ENCODE measurements at places on chromosomes 7 and 10.
A peak's percentile ranks its signal among the peaks of the same experiment; 100 is the strongest.

GRCh38 chr7:86733783-86734182 is 90.1 kb downstream of the GRM3 start:
- peak; percentile 9 for DNase-seq

- peak; percentile 56 for DNase-seq
Observed at GRCh38 chr7:106957766-106958165, 86.7 kb upstream of the PRKAR2B start.

DNA sequence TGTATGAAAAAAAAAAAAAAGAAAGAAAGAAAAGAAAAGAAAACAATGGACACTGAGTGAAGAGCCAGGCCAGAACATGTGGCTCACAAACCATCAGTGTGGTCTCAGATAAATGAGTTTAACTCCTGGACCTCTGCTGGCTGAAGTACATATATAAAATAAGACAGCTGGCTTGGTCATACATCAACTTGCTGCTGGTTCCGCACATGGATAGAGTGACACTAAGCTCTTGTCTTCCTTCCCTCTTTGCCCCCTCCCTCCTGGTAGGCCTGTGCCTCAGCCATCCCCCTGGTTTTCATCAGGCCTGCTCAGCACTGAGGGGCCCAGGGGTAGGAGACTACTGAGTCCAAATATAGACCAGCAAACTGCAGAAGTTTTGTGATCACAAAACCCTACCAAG is 58.1 kb upstream of the DGKI start:
- no peak for DNase-seq

DNA sequence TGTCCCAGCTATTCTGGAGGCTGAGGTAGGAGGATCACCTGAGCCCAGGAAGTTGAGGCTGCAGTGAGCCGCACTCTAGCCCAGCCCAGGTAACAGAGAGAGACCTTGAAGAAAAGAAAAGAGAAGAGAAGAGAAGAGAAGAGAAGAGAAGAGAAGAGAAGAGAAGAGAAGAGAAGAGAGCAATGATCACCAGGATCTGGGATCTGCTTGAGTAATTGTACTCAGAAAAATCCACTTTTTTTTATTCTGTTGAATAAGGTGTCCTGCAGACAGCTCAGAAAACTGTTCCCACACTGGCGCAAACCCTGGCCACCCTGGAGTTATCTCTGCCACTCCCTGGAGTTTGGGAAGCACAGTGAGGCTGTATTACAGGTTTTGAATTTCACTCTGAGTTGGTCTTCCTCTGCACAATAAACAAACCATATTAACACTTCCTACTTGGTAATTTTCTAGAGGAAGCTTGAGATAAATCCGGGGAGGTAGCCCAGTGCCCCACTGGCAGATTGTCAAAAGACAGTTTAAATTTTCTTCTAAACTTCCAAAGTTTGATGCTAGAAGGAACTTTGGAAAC is 9.6 kb upstream of the OAT start:
- no peak for DNase-seq

DNA sequence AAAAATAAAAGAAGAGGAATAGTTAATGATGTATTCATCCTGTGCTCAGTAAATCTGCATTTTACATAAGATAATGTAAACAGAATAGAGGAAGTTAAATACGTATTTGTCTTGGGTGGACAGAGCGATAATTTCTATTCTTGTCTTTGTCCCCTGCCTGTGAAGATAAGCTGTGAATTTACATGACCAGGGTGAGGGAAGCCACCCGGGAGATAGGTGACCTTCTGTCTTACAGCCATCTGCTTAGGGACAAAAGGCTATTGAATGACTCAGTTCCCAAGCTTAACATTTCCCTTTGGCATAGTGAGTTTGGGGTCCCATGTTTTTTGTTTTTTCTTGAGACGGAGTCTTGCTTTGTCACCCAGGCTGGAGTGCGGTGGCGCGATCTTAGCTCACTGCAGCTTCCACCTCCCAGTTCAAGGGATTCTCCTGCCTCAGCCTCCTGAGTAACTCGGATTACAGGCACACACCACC is 88.7 kb upstream of the KCTD7 start:
- no peak for DNase-seq

- DNase-seq: no peak
Observed at GRCh38 chr7:114977277-114977676, 55.4 kb downstream of the MDFIC start.

DNA sequence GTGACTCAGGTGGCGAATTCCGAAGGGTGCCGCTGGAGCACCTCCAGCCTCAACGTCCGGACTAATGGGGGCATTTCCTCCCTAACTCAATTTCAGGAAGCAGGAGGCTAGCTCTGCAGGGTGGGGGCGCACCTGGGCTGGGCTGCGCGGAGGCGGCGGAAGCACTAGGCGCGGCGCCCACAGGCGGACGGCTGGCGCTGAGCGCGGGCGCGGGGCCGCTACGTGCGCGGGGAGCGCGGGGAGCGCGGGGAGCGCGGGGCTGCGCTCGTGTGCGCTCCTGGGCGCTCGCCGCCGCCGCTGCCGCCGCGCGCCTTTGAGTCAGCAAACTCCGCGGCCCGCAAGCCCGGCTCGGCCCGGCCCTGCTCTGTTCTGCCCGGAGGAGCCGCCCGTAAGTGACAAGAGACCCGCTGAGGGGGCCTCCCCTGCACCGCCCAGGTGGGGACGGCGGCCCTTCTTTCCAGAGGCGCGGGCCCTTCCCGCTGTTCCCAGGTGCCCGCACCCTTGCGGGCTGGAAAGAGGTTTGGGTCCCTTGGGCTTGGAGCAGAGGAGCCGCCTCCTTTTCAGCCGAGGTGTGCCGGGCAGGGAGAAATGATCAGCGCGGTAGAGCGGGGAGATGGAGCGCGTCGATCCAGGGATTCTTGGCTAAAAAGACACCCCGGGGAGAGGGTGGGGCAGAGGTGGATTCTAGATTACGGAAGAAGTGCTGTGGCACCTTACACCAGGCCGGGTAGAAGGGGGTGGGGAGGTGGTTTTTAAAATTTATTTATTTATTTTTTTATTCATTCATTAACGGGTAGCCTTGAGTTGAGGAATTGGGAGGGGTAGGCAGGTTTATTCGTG is at the start of gene SNX10:
Gene SNX10, plus strand, starts transcription at position 164 of the 840 bp plus-strand sequence. CDS start 54,581 bp downstream, outside the sequence.
- no peak for DNase-seq

- DNase-seq: no peak
Observed at GRCh38 chr7:142870147-142870559, 15.3 kb downstream of the EPHB6 start.

Data from EH (cell line).